ENCODE measurements at places on chromosomes 1 and 21.

GRCh38 chr1:228717081-228717480, 18.2 kb upstream of the RHOU start:
- no peak for DNase-seq

DNA sequence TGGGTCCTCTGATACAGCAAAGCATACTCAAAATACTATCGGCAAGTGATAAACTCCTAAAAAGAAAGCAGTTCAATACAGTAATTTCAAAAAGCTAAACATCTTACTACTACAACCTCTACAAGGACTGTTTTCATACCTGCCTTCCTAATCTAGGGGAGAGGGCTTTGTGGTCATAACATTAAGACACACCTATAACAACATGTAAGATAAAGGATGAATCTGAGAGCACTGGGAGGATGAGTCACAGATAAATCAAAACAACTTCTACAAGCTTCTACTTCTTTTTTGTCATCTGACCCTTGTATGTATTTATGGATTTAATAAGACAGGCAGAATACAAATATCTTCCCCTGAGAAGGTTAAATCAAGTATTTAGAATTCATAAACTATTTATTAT, 40.0 kb downstream of the LTN1 start:
- DNase-seq = no peak

DNA sequence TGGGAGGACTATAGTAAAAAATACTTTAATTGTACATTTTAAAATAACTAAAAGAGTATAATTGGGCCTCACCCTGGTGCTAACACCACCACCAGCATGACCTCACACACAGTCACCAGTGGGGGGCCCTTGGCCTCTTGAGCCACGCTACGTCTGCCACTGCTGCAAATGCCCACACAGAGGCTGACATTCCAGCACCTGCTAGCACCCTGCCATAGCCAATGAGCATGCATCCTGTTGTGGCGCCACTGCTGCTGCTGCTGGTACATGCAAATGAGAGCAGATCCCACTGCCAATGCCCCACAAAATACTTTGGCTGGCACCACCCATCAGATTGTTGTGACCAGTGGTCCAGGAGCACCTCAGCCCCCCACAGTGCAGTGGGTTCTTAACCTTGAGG, 31.5 kb upstream of the TNR start:
- DNase-seq = no peak

DNA sequence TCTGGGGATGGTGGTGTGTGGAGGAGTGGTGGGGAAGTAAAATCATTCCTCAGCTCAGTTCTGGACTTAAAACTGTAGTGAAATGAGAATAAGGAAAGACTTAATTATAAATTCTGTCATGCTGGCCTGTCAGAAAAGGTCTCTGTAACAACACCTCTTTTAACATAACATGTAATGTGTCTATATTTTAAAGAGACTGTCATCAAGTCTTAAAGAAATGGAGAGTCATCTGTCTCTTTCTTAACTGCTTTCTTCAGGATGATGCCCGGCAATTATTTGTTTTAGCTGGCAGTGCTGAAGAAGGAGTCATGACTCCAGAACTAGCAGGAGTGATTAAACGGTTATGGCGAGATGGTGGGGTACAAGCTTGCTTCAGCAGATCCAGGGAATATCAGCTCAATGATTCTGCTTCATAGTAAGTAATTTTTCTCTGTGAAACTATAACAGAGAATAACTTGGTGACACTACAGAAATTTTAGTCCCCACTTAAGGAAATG, 30.6 kb downstream of the GNAI3 start:
- no peak for DNase-seq

GRCh38 chr1:219778793-219779369, 149.5 kb downstream of the SLC30A10 start:
- DNase-seq = no peak

DNA sequence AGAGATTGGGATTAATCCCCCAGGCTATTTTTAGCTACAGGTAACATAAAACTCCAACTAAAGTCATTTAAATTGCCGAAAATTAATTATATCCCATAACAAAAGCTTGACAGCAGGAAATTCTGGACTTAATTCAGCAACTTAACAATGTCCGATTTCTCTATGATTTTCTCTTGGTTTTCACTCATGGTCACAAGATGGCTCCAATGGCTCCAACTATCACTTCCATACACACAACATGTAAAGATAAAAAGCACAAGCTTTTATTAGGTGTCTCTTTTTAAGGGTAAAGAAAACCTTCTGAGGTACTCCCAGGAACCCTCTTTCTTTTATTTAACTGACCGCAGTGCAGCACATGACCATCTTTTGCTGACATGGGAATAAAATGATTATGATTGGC, 363.5 kb upstream of the PTBP2 start:
- DNase-seq = no peak

GRCh38 chr1:110672753-110673108, 2.0 kb downstream of the KCNA3 start:
- DNase-seq = no peak

DNA sequence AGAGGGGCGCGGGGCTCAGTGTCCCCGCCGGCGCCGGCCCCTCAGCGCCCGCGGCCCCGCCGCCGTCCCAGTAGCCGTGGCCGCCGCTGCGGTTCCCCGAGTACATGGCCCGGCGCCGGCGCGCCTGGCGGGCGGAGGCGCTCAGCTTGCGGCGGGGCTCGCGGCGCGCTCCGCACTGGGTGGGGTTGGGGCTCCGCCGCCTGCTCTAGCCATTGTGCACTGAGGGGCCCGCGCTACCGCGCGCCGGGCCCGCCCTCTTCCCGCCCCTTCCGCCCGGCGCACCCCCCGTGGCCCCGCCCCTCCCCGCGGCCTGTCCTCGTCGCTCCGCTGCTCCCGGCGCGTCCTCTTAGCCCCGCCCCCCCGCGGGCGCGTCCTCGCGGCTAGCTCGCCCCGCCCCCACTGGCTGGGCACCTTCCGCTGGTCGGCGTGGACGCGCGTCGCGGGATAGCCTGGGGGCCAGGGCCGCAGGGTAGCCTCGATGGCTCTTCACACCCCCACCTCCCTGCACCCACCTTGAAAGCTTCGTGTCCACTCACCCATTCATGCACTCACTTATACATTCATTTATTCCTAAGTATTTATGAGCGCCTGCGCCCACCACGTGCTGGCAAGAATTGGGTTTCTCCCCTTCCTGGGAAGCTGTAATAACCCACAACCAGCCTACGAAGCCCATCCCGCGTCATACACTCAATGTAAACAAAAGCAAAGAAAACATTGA, at the start of the genes CHML and OPN3:
Gene CHML (minus strand): TSS at position 221 of the 718 bp plus-strand sequence. CDS start 4,603 bp downstream, outside the sequence.
Gene OPN3 (minus strand): TSS at position 221 of the 718 bp plus-strand sequence. CDS start 115 bp downstream, at position 106.
- DNase-seq = peak; percentile 92
